ENCODE measurements at places on chromosomes 3 and 15.

GRCh38 chr3:30496066-30496966 lies 110.1 kb upstream of the TGFBR2 start:
- peak; percentile 9 for DNase-seq

GRCh38 chr15:81280696-81281455 lies 43.1 kb downstream of the STARD5 start:
- no peak for DNase-seq

DNA sequence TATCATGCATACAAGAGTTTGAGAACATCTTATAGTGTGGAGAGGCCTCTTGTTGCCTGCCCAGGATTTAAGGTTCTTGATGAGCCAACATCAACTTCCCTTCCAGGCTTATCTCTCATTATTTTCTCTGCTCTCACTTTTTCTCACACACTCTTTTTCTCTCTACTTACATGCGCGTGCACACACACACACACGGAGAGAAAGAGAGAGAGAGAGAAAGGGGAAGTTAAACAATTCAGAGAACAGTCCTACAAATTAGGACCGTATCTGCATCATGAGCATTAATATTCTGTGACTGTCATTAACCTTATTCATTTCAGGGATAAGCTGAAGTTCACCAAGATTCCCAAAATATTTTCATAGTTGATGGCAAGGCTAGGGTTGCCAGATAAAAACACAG lies 269.0 kb downstream of the ZNF621 start:
- DNase-seq = no peak

DNA sequence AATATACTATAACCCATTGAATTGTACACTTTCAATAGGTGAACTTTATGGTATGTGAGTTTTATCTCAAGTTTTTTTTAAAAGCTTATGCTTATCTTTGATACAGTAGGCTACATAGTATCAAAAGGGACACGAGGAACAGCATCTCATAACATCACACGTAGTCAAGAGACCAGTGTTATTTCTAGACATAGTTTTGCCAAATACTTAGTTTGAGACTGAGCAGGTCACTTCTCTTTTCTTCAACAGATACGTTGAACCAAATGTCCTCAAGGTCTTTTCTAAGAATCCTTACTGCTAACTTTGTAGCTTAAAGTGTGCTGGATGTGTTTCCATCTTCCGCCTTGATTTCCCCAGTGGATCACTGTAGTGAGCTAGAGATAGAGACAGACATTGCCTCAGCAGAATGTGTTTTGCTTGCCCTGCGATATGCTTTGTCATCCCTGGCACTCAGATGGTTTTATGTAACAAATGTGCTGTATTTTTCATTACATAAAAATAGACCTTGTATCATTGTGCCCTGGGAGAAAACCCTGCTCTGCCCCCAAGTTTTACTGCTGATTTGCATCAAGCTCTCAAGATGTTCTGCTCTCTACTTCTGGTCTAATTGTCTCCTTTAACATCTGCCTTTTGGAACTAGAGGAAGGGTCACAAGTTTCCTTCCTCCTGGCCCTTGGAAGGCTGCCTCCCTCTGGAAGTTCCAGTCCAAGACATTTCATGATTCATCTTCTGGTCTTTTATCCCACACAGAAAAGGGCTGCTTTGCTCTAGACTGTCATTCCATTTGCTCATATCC lies 426.4 kb upstream of the RGMA start:
- DNase-seq = no peak

- no peak for DNase-seq
These were observed 124.7 kb upstream of the NANOGP8 start for GRCh38 chr15:35209838-35210237.

DNA sequence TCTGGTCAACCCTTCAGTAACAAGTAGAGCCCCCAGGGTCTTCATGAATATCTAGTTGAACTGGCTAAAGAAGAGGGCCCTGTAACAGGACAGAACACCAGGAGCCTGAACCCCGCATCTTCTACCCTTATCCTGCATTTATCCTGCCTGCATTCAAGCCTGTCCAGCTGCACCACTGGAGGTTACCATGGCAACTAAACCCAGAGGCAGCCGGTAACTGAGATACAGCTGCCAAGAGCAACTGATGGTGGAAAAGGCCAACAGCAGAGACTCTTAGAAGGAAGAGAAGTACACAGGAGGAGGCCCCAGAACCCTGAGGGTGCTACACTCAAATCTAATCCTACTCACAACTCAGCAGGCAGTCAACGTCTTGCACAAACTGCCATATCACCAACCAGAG lies 3.7 kb upstream of the PRKAR2A start:
- no peak for DNase-seq
